Activated naive CD8-positive, alpha-beta T cell treated with anti-CD3 and anti-CD28 coated beads, Interleukin-2, amount 10 ng/mL, durations not matched to agents 7 days and 5 days (primary cell): ENCODE measurements at places on chromosomes 2 and 18. TPM values are rescaled to one million over a fixed set of nuclear protein-coding genes. Genes with fewer than 3 reads are reported as not detected.

GRCh38 chr2:187847245-187848208 lies 293.3 kb upstream of the TFPI start:
- no peak for DNase-seq

- DNase-seq: no peak
These were observed 7.6 kb downstream of the COX5B start for GRCh38 chr2:97653473-97653872.

TM4SF20 gene
- total RNA-seq: not detected

DNA sequence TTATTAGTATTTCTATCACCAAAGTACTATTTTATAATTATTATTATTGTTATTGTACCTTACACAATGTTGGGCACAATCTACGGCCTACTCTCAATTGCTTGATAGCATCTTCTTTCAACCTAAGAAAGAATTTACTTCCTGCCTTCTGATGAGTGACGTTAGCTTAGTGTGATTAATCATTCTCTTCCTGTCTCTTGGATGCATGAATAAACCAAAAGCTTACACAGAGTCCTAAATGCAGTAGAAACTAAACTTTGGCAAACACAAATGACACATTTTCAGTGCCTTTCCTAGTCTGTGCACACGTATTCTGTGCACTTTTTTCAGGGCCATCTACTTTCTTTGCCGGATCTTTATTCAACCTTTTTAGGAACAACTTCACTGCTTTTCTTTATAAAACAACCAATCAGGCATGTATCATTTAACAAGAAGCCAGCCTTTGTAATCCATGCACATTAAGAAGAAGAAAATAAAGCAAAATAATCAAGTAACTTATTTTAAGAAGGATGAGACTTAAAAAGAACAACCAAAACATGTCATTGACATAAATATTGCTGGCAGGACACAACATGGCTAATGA lies 19.1 kb downstream of the TRAK2 start:
- no peak for DNase-seq

GRCh38 chr18:13006531-13007247 lies 15.5 kb downstream of the CEP192 start:
- no peak for DNase-seq

PPIG gene
- 64.4 TPM for total RNA-seq

DNA sequence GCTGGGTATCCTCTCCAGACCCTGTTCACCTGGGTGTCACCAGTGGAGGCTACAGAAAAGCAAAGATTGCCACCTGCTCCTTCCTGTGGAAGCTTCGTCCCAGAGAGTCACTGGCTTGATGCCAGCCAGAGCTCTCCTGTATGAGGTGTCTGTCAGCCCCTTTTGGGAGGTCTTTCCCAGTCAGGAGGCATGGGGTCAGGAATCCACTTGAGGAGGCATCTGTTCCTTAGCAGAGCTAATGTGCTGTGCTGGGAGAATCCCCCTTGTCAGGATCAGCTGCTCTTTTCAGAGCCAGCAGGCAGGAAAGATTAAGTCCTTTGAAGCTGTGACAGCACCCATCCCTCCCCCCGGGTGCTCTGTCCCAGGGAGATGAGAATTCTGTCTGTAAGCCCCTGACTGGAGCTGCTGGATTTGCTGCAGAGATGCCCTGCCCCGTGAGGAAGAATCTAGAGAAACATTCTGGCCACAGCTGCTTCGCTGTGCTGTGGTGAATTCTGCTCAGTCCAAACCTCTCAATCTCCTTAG lies 121.8 kb downstream of the GPR39 start:
- DNase-seq: no peak

DNA sequence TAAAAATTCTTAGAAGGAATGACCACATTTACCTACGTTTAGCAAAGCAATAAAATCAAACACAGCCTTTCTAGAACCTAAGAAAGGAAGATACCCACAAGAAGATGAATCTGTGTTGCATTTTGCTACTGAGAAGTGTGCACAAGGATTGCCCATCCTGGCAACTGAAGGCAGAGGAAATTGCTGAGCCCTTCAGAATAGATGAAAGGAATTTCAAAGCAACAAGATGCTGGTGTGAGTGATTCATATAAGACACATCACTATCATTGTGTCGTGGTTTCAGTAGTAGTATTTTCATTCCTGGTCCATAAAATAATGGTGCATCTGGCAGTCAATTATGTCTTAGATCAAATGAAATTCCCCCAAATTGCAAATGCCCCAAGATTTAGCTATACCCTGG lies 48.4 kb upstream of the ANKRD44 start:
- DNase-seq: no peak

DNA sequence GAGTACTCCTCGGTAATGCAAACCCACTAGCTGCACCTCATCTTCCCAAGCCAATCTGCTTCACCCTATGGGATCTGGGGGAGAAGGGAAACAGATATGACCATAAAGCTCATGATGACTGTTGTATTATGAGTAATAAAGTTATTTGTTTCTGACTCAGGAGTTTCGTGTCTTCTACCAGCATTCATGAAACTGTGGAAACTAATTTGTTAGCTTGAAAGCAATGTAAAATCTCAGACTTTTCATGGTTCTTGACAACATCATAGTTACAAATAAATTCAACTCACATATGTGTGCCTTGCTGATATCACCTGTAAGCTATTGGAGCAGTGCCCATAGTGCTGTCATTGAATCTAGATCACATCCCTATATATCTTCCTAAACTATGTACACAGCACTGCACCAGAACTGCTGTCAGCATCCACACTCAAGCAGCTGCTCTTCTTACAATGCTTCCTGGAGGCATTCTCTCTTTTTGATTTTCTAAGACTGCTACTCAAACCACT lies 135.6 kb upstream of the KYNU start:
- DNase-seq: no peak

DSG4 gene
- not detected for total RNA-seq

SERPINB2 gene
- total RNA-seq: 2.9 TPM

ONECUT2 gene
- total RNA-seq: not detected

DNA sequence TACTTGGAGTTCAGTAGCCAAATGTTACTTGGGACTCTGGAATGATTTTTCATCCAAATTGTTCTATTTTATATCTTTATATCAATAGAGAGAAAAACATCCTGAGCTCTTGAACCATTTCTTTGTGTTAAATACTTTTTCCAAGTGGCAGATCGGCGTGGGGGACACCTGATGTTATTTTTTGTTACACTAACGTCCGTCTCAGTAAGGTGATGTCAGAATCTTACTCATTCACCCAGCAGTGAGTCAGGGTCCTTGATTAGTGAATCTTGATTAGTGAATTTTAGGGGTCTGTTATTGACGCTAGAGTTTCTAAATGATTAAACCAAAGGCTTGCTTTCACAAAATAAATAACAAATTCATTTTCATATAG lies 1.7 kb downstream of the MIB1 start:
- no peak for DNase-seq

DNA sequence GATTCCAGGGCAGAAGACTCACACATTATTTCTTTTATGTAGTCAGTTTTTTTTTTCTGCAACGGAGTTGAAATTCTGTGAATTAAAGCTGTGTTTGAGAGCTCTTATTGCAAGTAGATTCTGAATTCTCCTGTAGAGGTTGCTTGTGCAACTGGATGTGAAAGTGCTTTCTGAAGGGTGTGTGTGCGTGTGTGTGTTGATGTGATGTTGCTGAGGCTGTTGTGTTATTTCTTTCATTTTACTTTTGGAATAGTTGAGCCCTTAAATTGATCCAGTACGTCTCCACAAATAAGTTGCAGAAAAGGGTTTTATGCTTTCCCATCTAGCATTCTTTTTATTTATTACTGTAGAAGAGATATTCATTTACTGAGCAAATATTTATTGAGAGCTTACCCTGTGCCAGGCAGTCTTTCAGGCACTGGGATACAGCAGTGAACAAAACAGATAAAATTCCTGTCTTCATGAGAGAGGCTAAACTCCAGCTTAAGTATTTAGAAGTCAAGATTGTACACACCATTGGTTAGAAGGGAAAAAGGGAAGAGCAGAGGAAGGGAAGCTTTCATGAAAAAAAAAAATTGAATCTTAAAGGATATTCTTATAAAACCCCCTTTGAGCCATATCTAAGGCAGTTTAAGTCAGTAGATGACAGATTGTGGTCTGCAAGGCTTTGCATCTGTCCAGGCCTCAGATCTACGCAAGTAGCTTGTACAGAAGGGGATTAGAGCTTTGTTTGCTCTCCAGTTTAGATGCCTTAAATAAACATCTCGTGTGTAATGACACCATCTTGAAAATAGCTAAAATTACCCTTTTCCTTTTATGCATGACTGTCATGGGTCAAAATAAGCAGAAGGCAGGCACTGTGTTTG lies 58.2 kb downstream of the MYO1B start:
- no peak for DNase-seq

- peak; percentile 72 for DNase-seq
These were observed 111.6 kb downstream of the FAM210A start for GRCh38 chr18:13614641-13615288.

LHCGR gene
- total RNA-seq: not detected

DNA sequence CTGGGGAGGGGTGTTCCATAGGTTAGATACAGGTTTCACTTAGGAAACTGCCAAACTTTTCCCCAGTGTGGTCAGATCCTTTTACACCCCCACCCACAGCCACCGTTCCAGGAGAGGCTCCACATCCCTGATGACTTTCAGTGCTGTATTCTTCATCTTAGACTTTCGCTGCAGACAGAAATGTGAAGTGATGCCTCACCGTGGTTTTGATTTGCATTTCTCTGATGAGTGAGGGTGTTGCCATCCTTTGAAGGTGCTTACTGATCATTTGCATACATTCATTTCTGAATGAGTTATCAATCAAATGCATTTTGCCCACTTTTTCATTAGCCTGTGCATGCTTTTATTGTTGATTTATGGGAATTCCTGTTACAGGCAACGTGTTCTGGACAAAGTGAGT lies 14.9 kb downstream of the COPS9 start:
- DNase-seq: no peak

SNRPD1 gene
- 75.1 TPM for total RNA-seq

SLC4A5 gene
- total RNA-seq: 3.6 TPM

GRCh38 chr2:85668857-85669142 lies 801 bp upstream of the SFTPB start:
- DNase-seq: no peak

DNA sequence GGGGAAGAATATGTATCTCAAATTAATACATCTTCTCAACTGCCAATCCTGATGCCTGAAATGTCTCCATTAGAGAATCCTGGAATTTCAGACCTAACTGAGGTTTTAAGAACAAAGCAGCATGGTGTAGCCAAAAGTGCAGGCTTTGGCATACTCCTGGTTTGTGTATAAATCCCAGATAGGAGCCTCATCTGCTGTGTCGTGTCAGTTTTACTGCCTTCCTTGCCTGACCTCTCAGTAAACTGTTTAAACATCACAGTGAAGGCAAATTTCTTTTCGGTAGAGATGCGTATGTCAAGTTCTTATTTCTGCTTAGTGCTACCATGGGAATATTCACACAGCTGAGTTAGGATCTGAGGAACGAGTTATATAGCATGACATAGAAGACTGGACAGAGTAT lies 7.3 kb downstream of the SCG2 start:
- no peak for DNase-seq

- no peak for DNase-seq
These were observed 751 bp upstream of the DNAJC10 start for GRCh38 chr2:182715121-182715891.

SYT4 gene
- total RNA-seq: not detected

GRCh38 chr2:215831296-215831913 lies 181.9 kb downstream of the MREG start:
- DNase-seq: no peak

- no peak for DNase-seq
These were observed 364.4 kb upstream of the CHST9 start for GRCh38 chr18:27549335-27550039.

GRCh38 chr2:236546561-236547002 lies 23.0 kb upstream of the ACKR3 start:
- DNase-seq: peak; percentile 64

GRCh38 chr2:30704309-30705020 lies 102.8 kb downstream of the CAPN13 start:
- DNase-seq: no peak

PARD3B gene
- total RNA-seq: 0.55 TPM

DNA sequence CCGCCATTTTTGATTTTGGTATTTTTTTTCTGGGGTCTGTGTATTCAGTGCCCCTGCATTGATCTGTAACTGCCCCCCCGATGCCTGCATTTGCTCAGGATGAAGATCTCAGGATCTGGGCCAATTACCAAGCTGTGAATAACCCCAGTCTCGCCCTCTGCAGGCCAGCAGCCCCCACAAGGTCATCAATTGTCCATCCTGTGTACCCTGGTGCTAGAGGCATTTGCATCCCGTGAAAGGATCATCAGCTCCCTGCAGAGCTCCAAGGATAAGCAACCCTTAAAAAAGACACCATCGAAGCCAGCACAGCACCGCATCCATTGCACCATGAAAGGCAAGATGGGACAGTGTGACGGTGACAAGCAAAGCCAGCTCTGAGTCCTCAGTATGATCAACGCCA lies 154.1 kb upstream of the KLHL29 start:
- no peak for DNase-seq

DNA sequence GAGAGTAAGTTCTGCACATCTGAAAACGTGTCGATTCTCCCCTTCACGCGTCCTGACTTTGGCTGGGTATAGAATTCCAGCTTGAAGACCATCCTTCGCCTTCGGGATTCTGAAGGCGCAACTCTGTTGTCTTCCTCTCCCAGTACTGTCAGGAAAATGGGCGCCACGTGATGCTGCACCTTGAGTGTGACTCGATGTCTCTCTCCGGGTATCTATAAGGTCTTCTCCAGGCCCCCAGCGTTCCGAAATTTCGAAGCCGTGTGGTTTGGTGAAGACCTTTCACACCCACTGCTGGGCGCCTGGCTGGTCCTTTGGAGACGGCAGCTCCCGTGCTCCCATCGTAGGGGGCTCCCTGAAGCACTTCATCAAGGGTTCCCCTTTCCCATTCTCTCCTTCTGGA lies 203.7 kb downstream of the HDAC4 start:
- no peak for DNase-seq

- no peak for DNase-seq
These were observed 42.5 kb upstream of the NFATC1 start for GRCh38 chr18:79353267-79353666.

- no peak for DNase-seq
These were observed 45.0 kb upstream of the RIT2 start for GRCh38 chr18:43160509-43160908.

MC4R gene
- total RNA-seq: not detected

DNA sequence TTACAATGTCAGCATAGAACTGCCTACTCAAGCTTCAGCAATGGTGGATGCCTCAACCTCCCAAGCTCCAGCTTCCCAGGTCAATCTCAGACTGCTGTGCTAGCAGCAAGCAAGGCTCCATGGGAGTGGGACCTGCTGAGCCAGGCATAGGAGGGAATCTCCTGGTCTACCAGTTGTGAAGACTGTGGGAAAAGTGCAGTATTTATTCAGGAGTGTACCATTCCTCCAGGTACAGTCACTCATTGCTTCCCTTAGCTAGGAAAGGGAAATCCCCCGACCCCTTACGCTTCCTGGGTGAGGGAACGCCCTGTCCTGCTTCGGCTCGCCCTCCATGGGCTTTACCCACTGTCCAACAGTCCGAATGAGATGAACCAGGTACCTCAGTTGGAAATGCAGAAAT lies 130.3 kb downstream of the ADCYAP1 start:
- DNase-seq: no peak

GRCh38 chr2:80638783-80639182 lies 334.2 kb upstream of the LRRTM1 start:
- no peak for DNase-seq

SPDYA gene
- total RNA-seq: 1.9 TPM

NT5C1B gene
- not detected for total RNA-seq
